ENCODE measurements at places on chromosomes 7 and 10.

GRCh38 chr10:97714401-97715258 is 1.1 kb downstream of the MARVELD1 start:
- peak; percentile 90 for DNase-seq

GRCh38 chr7:156178857-156179256 is 366.6 kb upstream of the SHH start:
- no peak for DNase-seq

DNA sequence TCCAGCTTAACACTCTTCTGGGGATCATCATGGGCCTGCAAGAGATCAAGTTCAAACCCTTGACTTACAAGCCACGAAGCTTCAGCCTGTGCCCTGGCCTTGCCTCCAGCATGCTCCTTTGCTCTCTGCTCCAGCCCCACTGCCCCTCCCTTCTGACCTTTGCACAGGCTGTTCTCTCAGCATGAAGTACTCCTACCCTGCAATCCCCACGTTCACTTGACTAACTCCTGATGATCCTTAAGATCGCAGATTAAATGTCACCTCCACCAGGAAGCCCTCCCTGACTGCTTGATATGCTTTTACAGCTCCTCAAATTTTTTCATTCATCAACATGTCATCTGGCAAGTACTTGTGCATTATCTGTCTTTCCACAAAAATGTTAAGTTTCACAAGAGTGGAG is 75.5 kb upstream of the SLF2 start:
- DNase-seq = no peak

GRCh38 chr7:158325530-158326381 is 261.9 kb downstream of the PTPRN2 start:
- DNase-seq = no peak

DNA sequence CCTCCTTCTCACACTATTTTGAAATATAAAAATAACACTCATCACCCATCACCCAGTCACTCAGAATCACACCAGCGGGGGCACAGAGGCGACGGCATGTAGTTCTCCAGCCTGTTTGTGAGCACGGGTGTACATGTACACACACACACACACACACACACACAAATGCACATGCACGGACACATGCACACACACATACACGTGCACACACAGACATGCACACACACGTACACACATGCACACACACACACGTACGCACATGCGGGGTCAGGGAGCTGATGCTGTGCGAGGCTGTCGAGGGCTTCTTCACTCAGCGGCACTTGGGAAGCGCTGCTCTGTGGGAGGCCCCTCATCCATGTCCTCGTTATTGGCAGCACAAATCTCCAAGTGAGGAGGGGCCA is 178.8 kb downstream of the ELFN1 start:
- DNase-seq = no peak

- DNase-seq = no peak
Observed at GRCh38 chr10:3397231-3397630, 224.6 kb upstream of the PITRM1 start.
